ENCODE measurements at places on chromosomes 5 and 9.

- DNase-seq, result no peak
Measured at GRCh38 chr5:57751710-57752109, 269.1 kb upstream of the ACTBL2 start.

DNA sequence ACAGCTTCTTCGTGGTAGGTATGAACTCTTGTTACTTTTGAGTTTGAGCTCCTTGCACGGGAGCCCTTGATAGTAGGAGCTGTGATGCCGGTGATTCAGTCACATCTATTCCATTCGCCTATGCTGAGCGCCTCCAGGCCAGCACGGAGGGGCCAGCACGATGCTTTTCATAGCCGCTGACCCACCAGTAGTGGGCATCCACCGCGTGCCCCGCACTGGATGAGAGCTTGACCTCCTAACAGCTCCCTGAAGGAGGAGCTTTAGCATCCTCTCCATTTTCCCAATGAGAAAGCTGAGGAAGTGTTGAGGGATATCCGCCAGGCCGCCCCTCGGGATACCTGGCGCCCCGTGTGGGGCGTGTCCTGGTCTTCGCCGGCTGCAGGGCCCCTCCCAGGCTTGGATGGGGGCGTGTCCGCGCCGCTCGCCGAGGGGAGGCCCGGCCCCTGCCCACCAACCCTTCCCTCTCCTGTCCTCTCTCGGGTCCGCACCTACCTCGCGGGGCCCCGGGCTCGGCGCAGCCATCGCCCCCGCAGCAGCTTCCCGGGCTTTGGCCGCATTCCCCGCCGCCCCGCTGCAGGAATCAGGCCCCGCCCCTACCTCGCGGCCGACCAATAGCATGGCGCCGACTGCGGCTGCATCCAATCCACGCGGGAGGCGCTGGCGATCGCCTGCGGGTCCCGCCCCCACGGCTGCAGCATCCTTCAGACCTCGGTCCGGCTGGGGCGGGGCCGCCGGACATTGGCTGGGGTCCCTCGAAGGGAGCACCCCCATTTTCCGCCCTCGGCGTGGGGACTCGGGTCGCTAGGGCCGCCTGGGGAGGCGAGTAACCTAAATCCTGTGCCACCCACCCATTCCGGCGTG, at the start of gene PIP5KL1:
PIP5KL1 (minus strand) TSS at position 547 of the 861 bp plus-strand sequence; CDS start at position 522, 25 bp downstream.
- peak; percentile 99 for DNase-seq

DNA sequence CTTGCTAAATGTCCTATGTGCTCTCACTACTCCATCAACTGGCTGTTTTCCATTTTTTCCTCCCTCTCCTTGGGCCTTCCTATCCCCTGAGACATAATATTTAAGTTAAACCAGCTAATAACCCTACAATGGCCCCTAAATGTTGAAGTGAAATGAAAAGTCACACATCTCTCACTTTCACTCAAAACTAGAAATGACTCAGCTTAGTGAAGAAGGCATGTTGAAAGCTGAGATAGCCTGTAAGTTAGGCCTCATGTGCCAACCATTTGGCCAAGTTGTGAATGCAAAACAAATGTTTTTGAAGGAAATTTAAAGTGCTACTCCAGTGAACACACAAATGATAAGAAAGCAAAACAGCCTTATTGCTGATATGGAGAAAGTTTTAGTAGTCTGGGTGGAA, 48.8 kb upstream of the CDH10 start:
- DNase-seq, result no peak

- DNase-seq, result no peak
Measured at GRCh38 chr5:55657443-55657842, 54.7 kb downstream of the SLC38A9 start.

- DNase-seq, result no peak
Measured at GRCh38 chr9:18253950-18254349, 220.0 kb upstream of the ADAMTSL1 start.

DNA sequence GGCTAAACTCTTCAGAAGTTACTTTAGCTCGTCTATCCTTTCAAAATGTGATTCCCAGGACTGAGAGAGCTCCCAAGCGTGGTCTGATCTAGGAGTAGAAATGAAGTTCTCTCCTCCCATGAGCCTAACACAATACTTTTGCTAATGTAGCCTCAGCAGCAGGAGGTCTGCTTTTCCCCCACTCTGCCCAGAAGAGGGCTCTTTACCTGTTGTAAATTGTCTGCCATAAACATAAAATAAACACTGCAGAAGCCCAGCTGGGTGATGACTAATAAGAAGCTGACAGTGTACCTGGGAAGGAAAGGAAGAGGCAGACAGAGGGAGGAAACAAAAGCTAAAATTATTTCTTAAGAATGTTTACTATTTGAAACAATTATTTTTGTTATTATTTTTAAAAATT, 15.4 kb downstream of the SLC36A3 start:
- DNase-seq, result peak; percentile 50

DNA sequence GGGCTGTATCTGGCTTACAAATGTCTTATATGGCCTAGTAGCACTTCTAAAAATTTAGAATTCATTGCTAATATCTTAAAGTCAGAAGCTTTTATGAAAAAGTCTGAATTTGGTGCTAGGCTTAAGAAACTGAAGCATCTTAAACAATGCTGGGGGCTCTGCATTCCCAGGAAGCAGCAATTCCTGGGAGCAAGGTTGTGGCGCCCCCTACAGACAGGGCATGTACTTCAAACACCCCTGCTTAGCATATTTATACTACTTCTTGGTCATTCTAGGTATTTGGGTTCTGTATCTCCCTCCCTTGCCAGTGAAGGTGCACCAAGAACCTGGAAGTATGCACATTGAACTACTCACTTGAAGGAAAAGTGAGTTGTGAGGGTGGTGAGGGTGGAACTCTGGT, 64.6 kb upstream of the GRIA1 start:
- peak; percentile 16 for DNase-seq

DNA sequence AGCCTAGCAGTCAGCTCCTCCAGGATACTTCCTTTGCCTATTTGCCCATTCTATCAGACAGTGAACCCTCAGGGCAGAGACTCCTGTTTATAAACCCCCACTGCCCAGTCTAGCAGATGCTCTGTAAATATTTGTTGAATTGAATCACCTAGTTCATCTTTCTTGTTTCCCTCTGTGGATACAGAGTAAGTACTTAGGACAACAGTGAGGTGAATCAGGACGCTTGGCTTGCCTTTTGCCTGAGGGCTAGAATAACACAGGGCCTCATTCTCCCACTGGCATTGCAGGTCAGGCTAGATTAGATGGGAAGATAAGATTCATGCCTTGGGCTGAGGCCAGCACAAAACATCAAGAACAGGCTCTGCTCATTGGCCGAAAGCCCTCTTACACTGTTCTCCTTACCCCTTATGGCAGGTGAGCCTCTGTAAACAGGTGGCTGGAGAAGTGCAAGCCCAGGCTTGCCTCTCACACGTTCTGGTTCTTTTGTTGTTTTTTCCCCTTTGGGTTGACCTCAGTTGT, 22.2 kb downstream of the TNFSF8 start:
- no peak for DNase-seq

- DNase-seq, result no peak
Measured at GRCh38 chr9:110156902-110157301, 51.1 kb downstream of the C9orf152 start.

GRCh38 chr5:98296426-98296825, 477.0 kb upstream of the RGMB start:
- DNase-seq, result no peak

DNA sequence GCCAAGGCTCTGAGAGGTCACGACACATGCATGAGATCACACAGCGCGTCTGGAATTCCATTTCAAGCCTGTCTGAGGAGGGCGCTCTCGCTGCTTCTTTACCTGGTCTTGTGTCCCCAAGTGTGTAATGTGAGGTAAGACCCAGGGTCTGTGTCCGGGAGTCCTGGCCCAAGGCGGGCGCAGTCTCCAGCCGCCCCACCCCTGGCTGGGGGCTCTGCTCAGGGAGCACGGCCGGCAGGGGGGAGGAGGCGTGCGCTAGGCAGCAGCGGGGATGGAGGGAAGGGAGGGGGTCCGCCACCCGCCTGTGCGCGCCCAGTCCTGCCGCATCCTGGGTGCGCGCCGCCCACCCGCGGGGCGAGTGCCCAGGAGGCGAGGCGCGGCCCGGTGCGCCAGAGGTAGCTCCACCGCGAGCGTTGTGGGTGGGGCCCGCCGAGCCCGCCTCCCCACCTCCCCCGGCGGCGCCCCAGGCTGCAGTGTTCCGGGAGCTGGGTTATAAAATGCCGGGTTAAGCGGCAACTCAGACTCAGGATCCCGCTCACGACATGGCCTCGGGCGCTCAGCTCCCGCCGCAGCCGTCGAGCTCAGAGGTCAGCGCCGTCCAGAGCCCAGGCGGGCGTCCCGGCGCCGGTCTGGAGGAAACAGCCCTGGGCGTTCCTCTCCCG, at the start of gene CCNI2:
CCNI2 (plus strand) TSS at position 473 of the 662 bp plus-strand sequence; CDS start at position 543, 70 bp downstream.
- DNase-seq, result peak; percentile 86

- DNase-seq, result no peak
Measured at GRCh38 chr9:34124099-34124498, 2.4 kb downstream of the DCAF12 start.

GRCh38 chr9:129509533-129509928, 111.4 kb downstream of the C9orf50 start:
- DNase-seq, result no peak

DNA sequence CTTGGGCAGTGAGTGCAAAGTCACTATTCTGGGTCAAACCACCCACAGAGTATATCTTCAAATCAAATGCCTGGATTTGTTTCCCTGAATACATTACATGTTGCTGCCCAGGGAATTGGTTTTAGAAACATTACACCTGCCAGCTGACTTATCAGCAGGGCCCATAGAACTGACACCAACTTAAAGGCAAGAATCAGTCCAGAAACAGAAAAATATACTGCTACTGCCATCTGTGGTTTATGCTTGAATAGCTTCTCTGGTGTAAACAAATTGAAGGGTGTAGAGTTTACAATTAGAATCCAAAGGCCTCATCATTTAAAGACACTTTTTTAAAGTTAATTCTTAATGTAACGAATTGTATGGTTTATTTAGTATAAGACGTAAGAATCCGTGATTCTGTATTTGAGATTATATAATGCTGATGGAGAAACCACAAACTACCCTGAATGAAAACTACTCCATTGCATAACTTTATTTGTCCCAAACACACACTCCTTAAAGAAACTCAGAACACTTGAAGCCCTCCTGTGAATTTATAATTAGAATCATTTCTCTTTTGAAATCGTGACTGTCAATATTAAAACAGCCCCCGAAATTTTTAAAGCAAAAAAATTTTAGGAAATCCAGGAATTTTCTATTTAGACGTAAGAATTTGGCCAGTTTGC, 6.2 kb downstream of the NR6A1 start:
- DNase-seq, result no peak

DNA sequence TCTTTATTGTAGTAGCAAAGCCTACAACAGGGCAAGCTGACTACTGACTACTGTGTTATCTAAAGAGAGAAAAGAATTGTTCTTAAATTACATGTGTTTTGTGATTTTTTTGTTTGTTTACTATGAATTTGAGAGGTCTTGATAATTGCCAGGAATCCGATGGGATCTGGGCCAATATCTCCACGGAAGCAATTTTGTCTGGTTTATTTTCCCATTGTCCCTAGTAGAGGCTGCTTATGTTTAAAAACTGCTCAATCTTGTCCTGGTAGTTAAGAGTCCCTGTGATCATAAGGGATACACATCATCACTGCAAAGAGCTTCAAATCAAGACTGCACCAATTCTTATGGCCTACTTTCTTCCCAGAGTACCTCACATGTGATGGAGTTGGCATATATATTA, 94.4 kb downstream of the GLDC start:
- no peak for DNase-seq

- no peak for DNase-seq
Measured at GRCh38 chr5:56346741-56347535, 113.8 kb upstream of the ANKRD55 start.

DNA sequence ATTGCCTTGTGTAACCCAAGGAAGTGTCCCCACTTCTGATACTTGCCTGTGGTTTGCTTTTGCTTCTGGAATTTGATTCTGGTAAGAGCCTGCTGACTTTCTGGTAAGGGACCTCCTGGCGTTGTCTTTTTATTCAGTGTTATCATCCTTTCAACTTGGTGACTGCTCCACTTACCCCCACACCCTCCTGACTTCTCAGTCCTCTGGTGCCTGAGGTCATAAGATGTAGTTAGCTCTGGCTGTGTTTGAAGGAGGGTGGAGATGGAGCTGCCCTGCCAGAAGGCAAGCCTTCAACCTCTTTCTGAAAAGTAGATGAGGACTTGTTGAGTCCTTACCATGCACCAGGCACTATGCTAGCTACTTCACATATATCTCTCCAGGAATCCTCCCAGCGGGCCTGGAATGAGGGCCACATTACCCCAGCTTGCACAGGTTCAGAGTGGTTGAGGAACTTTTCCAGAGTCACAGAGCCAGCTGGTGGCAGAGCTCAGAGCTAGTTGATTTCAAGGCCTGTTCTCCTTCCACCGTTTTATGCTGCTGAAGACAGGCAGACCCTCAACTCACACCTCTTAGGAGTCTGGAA, 45.2 kb upstream of the PITX1 start:
- no peak for DNase-seq

DNA sequence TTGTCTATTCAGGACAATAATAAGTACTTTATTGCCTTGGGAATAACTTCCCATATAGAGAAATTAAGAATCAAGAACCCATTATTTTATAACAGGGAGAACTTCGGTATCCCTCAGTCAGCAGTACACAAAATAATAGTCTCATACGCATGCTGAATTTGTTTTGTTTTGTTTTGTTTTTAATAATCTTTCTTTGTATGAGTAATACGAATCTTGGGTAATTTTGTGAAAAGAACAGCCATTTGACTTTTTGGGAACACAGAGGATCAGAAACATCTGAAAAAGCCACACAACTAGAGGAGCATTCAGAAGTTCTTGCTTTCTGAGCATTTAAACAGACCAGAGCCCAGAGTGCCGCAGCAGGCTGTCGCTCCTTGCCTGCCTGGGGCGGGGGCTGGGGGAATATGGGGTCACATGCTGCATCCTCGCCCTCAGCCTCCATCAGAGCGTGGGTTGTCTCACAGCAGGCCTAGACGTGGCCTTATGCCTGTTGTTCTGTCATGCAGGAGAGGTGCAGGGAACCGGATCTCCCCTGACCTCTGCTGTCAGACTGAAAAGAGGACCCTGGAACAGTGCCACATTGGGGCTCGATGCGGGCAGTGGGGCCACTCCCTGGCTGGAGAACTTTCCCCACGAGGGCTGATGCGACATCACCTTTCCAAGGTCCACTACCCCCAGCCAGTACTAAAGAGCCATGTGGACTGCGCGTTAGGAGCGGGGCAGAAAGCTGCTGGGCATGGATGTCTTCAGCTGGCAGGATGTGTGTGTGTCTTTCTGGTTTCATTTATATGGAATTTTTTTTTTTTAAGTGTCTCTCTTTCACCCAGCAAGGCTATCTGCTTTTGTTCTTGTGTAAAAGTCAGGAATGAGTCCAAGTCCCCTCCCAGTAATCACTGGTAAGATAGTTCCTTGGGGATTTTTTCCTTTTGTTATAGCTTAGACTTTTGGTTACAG, 133.4 kb upstream of the OTULINL start:
- peak; percentile 55 for DNase-seq

- DNase-seq, result peak; percentile 86
Measured at GRCh38 chr5:6525910-6526309, 77.3 kb downstream of the UBE2QL1 start.

- no peak for DNase-seq
Measured at GRCh38 chr5:174707671-174708070, 16.7 kb upstream of the MSX2 start.

DNA sequence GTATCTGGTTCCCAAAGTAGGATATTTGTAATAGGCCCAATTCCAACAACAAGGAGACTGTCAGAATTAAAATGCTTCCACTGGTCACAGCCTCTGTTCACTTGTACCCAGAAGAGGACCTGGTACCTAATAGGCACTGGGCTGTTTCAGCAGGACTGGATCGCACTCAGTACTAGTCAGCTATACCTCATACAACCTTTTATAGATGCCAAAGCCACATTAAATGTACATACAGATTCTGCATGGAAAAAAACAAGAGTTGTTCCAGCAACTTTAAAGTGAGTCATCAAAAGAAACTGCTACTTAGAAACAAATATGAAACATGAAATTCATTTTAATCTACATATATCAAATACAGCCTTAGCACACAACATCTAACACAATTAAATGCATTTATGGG, 87.5 kb downstream of the GPR21 start:
- DNase-seq, result no peak

All from H7 (cell line).